ENCODE measurements at places on chromosomes 3 and 15.

DNA sequence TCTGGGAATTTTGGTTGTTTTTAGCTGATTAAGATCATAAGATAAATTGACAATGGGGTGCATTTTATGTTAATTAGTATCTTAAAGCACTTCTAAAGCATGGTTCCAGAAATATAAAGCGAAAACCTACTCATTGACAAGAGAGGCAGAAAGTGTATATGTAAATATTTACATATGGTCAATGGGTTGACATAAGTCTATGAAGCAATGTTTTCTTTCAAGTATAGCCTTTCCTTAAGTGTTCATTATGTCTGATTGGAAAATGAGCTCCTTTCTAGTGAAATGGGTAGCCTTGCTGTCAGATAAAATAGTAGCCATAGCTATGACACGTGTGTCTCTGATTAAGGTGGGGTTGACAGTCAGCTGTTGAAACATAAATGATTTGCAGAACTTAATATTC lies 365.2 kb upstream of the AGTR1 start:
- no peak for DNase-seq

DNA sequence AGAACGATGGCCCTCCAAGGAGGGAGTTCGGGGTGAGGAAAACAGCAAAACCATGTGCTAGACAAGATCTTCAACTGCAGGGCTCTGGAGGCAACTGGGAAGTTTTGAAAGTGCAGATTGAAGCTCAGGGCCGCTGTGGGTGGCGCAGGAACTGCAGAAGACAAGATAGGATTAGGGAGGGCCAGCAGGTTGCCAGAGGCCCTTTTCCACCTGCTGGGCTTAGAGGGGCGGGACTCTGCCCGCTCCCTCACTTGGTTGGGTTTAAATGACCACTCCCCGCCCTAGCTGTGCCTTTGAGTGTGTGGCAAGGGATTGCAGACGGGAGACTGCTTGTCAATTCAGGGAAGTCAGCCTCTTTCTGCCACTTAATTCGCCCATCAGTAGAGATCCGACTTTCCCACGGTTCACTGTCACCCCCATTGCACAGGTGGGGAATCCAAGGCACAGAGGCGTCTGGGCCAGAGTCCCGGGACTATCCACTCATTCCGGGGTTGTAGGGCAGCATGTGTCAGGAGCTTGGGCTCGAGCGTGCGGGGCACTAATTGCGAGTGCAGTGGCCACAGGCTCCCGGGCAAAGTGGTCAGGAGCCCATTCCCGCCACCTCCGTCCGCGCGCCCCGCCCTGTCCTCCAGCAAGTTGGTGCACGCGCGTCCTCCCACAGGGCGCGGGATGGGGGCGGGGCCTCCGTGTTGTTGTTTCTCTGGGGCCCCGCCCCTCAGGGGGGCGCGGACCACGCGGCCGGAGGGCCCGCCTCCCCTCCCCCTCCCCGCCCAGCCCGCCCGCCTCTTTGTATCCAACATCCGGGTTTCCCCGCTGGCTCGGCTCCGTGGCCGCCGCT lies at the start of gene ACVR2B:
Gene ACVR2B (plus strand): TSS at position 816 of the 838 bp plus-strand sequence. CDS start 433 bp downstream, outside the sequence.
- DNase-seq = peak; percentile 38

- DNase-seq = no peak
Observed at GRCh38 chr3:170473358-170473757, 54.7 kb downstream of the CLDN11 start.

GRCh38 chr15:80012060-80012726 lies 41.2 kb upstream of the BCL2A1 start:
- DNase-seq = no peak

- no peak for DNase-seq
Observed at GRCh38 chr15:62781081-62781497, 261.5 kb upstream of the TPM1 start.

DNA sequence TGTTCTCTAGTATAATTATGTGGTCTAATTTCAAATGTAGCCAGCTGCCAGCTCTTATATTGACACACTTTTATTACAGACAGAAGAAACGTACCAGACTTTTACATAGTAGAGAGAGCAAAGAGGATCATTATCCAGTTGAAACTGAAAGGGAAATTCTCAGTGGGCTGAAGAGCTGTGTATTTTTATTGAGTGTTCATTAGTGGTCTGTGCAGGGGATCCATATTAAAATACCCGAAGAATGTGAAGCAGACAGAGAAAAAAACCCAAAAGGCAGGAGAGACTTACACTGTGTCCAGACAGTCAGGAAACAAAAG lies 41.3 kb downstream of the MYRIP start:
- no peak for DNase-seq

GRCh38 chr3:129117134-129117533 lies 4.5 kb downstream of the RAB43 start:
- DNase-seq = no peak

DNA sequence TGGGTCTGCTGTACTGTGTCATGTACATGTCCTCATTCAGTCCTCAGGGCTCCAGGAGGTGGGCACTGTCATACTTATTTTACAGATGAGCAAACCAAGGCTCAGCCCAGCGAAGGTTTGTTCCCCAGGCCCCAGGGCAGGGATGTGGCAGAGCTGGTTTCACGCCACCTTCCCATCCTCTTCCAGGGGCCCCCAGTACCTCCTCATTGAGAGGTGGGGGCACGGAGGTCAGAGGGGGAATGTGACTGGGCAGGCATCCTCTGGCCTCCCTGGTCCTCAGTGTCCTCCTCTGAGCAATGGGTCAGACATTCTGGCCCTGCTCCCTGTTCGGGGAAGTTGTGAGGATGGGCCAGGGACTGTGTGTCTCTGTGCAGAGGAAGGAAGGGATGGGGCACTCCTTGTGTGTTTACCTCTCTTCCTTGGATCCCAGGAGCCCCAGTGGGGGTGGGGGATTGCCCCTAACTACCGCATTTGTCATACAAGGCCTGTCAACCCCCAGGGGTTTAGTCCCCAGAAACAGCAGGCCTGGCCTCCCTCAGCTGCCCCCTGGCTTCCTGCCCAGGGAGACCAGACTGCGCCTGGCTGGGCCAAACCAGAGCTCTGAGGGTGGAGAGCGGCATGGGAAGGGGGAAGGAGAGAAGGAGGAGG lies 65.9 kb upstream of the LCTL start:
- no peak for DNase-seq

All from stimulated activated CD4-positive, alpha-beta T cell treated with anti-CD3 and anti-CD28 coated beads, Interleukin-12 subunit alpha, Interleukin-12 subunit beta, amount 100 ng/mL, for 24 hours (primary cell).